Astrocyte of the spinal cord (primary cell): ENCODE measurements at places on chromosomes 2 and 18.

- DNase-seq = no peak
These were observed 20.1 kb downstream of the TMEM17 start for GRCh38 chr2:62485761-62486438.

- DNase-seq = no peak
These were observed 22.1 kb downstream of the STPG4 start for GRCh38 chr2:47133046-47133445.

DNA sequence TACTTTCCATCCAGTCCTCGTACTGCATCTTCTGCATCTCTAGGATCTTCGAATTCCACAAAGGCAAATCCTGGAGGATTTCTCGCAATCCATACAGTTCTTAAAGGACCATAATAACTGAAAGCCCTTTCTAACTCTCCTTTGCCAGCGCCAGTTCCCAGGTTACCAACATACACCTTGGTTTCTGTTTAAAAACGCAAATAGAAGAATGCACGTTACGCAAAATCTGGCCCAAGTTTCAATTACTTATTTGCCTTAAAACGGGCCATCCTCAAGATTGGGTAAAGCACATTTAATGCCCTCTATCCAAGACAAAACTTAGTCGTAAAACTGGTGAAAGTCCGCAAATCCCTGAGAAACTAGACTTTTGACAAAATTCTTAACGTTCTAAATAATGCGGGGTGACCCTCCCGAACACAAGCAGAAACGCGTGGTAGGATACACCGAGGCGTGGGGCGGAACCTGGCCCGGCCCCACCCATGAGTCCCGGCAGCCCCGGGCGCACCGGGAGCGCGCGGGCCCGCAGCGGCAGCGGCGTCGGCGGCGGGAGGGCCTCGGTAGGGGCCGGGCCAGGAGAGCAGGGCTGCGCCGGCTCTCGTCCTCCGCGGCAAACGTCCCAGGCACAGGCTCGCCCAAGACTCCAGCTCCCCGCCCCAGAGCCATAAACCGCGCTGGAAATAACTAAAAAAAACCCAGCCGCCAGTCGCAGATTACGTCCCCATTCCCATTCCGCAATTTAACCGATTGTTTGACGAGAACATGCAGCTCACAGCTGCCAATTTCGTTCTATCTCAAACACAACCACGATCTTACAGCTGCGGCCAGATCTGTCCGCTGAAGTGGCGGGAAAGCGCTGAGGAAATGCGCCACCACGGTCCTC, 910 bp downstream of the SRSF7 start:
- DNase-seq = peak; percentile 30

GRCh38 chr2:84999553-84999955, 28.6 kb downstream of the KCMF1 start:
- no peak for DNase-seq

DNA sequence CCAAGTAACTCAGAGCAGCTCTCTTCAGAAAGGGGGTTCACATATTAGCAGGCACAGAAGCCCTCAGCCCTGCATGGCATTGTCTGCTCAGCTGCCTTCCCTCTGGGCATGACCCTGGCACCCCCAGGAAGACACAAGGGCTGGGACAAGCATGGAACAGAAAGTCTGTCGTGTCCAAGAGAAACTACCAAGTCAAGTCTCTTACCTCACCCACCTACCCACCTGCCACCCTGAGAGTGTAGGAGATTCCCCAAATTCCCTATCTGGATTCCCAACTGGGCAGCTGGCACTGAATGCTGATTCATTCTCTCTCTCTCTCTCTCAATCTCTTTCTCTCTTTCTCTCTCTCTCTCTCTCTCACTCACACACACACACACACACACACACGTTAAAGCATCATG, 21.6 kb downstream of the SMAD7 start:
- no peak for DNase-seq

DNA sequence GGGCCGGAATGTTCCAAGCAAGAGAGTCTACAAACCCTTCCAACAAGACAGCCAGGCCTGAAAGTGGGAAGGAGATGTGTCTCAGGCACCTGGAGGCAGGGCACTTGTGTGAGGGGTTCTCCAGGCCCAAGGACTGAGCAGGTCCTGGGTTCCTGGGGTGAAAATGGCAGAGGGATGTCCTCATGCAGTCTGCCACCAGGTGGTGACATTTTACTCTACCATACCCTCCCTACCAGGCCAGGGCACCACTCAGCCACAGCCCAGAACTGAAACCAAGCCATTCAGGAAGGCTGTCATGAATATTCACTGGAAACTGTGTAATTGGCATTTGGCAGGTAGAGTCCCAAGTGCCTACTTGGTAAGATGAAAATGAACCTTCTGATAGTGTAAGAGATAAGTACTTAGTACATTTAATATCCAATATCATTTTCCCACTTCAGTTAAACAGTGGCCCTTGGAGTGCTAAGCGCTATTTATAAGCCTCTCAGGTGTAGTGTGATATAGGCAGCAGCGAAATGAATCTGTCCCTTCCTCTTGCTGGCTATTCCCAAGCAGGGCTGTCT, 185.1 kb downstream of the MYO5B start:
- no peak for DNase-seq

- no peak for DNase-seq
These were observed 36.2 kb downstream of the ACOXL start for GRCh38 chr2:110768591-110768990.

GRCh38 chr2:85684806-85685205, 9.4 kb upstream of the GNLY start:
- DNase-seq = no peak

GRCh38 chr18:50813353-50813752, 6.5 kb downstream of the MRO start:
- no peak for DNase-seq

DNA sequence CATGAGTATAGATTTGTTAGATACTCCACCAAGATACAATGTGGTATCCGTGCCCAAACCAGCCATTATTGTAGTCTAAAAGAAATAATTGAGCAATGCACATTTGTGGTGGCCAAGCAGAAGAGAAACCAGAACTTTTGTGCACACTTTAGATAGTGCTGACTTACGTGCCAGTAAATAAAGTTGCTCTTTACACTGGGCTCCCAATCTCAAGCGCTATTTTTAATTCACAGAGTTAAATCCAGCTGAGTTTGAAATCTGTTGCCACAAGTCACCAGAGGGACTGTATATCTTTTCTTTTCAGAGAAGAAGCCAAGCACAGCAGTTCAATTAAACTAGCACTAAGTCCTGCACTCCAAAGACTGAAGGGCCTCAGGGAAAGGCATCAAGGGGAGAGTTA, 680.4 kb downstream of the TDRD15 start:
- no peak for DNase-seq

DNA sequence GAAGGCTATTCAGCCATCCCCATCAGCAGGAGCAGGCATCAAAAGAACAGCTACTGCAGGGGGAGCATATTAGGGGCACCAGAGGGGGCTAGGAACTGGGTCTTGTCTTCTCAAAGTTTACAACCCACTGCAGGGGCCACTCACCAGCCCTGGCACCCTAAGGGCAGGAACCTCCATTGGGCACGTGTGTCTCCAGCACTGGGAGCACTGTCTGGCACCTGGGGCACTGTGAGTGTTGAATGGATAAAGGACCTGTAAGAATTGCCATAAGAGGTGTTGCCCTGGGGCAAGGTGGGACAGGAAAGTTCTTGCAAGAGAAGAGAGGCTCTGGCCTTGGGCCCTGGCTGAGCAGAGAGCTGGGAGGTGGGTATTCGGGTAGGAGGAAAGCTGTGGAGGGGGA, 1.4 kb upstream of the STEAP3 start:
- DNase-seq = no peak

- DNase-seq = no peak
These were observed 73.1 kb upstream of the DSG1 start for GRCh38 chr18:31244771-31245394.

- DNase-seq = no peak
These were observed 39.7 kb downstream of the TMEM177 start for GRCh38 chr2:119718501-119719260.

- no peak for DNase-seq
These were observed 115.0 kb upstream of the EPB41L5 start for GRCh38 chr2:119897736-119898395.

DNA sequence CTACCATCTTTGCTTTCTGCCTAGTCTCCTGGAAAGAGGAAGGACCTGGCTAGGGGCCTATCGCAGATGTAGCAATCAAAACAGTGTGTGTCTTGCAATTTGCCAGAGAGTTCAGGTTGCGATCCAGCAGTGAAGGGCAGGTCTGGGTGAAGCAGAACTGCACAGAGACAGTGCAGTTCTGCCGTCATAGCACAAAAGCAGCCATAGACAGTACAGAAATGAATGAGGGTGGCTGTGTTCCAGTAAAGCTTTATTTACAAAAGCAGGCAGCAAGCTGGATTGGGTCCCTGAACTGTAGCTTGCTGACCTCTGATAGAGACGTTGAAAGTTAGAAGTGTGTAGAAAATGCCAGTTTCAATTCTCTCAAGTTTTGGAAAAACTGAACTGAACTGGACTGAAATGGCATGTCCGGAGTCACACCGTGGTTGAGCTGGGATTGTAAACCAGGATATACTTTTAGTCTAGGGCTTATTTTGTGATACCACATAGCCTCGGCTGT, 186.8 kb downstream of the LTBP1 start:
- DNase-seq = peak; percentile 58

- peak; percentile 79 for DNase-seq
These were observed 79.6 kb upstream of the SPOPL start for GRCh38 chr2:138421971-138422335.

DNA sequence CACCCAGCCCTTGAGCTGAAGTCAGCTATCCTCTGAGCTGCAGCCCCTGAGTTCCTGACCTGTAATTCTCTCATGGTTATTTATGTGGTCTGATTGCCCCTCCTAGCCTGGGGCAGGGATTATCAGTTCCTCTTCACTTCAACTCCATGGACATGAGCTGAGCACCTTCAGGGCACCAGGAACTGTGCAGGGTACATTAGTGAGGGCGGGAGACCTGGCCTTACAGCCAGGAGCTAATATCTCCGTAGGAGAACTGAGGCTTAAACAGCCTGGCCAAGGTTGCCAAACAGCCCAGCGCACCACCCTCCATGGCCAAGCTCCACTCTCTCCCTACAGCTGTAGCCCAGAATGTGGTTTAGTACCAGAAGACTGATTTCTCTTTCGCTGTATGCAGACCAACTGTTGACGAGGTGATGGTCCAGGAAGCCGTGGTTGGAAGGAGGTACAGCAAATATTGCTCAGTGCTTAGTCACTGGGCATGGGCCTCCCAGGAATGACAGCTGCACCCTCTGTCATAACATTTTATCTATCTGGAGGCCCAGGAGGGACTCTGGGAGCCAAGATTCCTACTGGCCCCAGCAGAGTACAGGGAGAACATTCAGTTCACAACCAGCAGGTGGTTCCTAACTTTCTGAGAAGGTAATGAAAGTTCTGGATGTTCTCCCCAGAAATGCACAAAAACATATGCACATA, 228.7 kb upstream of the SIX2 start:
- peak; percentile 98 for DNase-seq

- DNase-seq = peak; percentile 71
These were observed 96.9 kb upstream of the MSTN start for GRCh38 chr2:190159453-190159852.

DNA sequence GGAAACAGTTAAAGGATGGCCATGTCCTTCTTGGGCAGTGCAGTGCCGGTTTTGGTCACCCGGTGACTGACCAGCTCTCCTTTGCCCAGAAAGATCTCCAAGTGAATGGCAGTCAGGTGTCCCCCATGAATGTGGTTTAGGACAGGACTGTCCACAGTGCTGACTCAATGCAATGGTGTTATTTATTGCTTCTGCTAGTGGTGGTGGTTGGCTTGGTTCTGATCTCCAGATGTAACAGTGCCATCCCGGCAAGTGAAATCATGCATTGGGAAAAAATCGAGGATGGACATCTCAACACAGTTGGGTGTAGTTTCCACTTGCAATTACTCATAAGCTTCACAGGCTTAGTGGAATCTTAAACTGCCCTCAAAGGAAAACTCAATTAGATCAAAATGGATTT, 81.9 kb downstream of the TGOLN2 start:
- DNase-seq = no peak

- DNase-seq = no peak
These were observed 430.2 kb upstream of the PIK3C3 start for GRCh38 chr18:41524674-41525470.

DNA sequence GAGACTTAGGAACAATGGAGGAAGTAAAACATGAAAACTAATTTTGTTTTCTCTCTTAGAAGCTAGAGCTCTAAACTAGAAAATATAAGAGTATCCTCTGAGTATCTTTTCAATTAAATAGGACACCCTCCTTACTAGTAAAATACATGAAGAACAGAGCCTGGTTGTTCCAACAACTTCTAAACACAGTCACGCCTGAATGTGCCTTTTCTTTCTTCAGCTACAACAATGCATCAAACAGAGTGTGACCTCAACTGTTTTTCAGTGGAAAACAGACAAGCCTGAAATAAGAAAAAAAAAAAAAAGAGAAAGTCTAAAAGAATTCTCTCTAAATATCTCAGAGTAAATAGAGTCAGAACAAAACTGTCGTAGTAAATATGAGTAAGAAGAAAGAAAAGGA, 928.8 kb downstream of the CNTNAP5 start:
- no peak for DNase-seq

- no peak for DNase-seq
These were observed 5.6 kb upstream of the PPP4R1 start for GRCh38 chr18:9619990-9620389.

- DNase-seq = peak; percentile 62
These were observed 41.9 kb upstream of the AAK1 start for GRCh38 chr2:69685321-69686048.

DNA sequence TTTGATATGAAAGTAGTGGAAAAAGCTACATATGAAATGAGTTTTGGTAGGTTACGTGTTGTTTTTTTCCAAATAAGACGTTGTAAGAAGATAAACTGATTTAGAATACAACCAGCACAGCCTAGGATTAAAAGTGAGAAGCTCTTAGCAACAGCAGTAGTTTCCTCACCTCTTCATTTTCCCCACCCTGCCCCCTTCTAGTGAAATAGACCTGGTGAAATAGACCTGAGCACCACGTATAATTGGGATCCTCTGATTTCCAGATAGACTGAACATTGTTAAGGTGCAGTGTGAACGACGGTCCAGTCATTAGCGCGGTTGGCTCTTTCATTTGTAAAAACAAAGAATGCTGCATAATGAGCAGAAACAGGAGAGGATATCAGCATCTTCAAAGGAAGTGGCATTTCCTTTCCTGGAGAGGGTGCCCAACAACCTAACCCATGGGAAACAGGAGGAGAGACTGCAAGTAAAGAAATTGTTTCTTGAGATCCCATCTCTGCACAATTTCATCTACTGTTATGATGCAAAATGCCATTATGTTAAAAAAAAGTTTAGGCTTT, 114.3 kb downstream of the FIGN start:
- no peak for DNase-seq

GRCh38 chr18:3816610-3817363, 366.8 kb downstream of the TGIF1 start:
- DNase-seq = peak; percentile 94

GRCh38 chr18:907115-907884, 2.6 kb downstream of the ADCYAP1 start:
- DNase-seq = no peak

- no peak for DNase-seq
These were observed 1389.7 kb downstream of the DSC3 start for GRCh38 chr18:29652797-29653196.

DNA sequence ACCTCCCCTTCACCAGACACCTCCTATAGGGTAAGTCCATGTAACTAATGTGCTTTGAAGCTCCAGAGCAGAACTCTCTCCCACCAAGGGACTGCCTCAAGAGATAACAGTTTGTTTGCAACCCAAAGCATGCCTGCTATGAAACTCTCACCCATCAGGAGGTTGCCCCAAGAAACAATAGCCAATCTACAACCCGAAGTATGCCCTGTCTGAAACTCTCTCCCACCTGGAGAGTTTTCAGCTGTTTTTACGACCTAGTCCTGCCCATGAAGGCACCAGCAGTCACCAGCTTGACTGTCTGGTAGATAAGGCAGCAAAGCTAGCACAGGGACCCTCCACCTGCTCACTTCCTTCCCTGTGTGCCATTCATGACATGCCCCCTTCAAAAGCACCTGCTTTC, 533.9 kb upstream of the CRIM1 start:
- DNase-seq = no peak
